Stimulated activated CD4-positive, alpha-beta T cell treated with anti-CD3 and anti-CD28 coated beads, Interleukin-4, amount 100 ng/mL, for 24 hours (primary cell): ENCODE measurements at places on chromosomes 5 and 9.

GRCh38 chr9:70043285-70043684, 363 bp upstream of the MAMDC2 start:
- no peak for DNase-seq

- no peak for DNase-seq
Measured at GRCh38 chr5:8157320-8157822, 288.4 kb downstream of the MTRR start.

DNA sequence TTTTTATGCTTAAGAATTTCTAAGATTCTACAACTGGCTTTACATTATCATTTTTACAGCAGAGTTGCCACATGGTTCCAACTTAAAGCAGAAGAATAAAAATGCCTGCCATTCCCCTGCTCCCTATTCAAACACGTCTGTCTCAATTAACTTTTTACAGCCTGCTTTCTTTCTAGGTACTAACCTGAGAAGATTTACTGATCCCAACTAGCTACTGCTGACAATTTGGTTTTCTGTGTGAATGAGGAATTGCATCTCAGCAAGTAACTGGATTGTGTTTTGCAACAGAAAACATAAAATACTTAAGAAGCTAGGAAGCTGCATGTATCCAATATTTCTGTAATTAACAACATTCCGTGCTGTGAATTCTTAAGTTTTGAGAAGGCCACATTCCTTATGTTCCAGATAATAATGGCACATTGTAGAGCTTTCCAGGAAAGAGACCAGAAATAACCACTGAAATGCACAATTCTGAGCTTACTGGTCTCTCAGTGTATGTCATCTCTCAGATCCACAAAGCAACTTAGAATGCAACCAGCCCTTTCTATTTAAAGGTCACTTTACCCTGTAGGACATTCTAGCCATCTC, 306.8 kb upstream of the NMUR2 start:
- DNase-seq, result no peak

GRCh38 chr5:132054697-132055440, 5.6 kb upstream of the IL3 start:
- DNase-seq, result no peak

GRCh38 chr9:36161187-36161586, 8.0 kb upstream of the CCIN start:
- no peak for DNase-seq

GRCh38 chr5:169909945-169910344, 70.3 kb downstream of the INSYN2B start:
- DNase-seq, result no peak

DNA sequence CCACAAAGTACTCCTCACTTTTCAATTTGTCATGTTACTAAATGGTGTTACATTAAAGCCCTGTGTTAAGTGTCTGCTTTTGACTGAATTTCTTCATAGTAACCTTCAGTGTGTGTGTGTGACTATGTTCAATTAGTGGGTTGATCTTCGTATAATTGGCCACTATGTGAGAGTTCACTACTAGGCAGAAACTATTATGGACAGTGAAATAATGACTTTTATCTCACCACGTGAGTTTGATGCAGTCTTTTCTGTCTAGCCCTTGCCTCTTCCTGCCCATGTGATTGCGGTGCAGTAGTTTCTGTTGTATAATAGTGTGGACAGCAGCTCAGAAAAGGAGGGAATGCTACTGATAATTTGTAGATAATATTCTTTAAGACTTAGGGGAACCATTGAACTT, 1.8 kb upstream of the MAML1 start:
- DNase-seq, result no peak

GRCh38 chr5:38601133-38601862, 44.9 kb upstream of the LIFR start:
- no peak for DNase-seq

DNA sequence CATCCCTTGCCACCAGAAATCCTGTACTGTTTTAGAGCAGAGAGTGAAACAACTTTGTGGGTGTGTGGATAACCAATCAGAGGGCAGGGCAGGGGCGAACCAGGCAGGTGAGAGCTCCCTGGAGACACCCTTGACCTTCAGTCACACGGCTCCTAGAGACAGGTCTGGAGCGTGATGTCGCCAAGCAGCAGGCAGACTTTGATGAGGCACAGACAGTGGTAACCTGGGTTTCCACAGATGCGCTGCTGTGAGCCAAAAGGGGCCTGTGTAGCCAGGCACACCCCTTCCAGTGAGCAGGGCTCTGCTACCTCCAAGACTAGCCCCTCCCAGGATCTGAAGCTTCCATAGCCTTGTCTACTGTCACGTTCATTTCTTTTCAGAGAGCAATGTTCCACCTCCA, 317.8 kb upstream of the ADCY2 start:
- DNase-seq, result no peak

DNA sequence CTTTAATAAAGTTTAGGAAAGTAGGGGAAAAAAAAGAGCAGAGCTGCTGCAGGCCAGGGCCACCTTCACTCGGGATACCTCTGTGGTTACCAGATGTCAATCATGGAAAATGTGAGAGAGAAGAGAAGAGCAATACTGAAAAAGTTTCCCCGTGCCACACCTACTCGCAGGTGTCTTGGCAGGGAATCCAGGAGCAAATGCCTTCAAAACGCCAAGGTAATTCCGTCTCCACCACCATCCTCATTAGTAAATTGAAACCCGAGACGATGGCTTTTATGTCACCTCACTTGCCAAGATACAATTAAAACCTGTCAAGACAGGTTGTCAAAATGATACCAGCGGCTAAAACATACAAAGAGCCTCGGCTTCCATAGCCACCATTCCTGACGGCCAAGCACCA, 49.7 kb downstream of the FAM81B start:
- no peak for DNase-seq

DNA sequence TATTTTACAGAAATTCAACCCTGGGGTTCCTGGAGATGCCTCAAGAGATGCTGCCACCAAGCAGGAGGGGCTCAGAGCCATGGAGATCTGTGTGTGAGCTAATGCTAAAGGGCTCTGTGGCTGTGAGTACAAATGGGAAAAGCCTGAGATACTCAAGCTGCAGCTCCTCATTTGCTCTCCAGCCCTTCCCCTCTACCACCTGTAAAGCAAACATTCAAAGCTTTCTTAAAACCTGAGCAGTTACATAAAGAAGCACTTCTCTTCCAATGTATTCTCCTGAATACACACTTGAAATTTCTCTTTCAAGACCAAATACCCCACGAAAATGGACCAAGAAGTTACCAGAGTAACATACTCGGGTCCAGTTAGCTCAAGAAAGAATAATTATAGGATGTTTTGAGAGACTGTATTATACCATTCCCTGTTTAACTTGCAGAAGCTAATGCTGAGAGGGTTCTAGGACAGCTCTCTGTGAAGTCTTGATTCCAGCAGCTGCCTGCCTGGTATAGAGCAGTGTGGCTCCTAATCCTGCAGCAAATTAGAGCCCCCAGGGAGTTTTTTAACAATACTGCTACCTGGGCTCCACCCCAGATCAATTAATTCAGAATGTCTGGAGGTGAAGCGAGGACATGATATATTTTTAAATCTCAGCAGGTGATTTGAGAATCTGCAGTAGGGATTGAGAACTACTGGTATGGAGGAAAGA, 21.1 kb downstream of the RGS7BP start:
- DNase-seq, result no peak

GRCh38 chr5:72694856-72695255, 121.6 kb upstream of the TNPO1 start:
- no peak for DNase-seq
